ENCODE measurements at places on chromosomes 4 and X.

DNA sequence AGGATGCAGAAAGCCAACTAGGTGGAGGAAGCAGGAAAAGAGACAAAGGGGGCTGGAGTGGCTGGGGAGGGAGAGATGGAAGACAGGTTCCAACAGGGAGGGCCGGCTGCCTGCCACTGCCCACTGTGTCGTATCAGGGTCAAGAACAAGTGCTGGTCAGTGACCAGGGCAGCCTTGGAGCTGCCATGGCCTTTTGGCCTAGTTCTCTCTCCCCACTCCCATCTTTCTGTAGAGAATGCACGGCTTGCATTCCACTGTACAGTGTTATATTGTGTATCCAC lies 11.9 kb downstream of the L1CAM start:
- no peak for DNase-seq

DNA sequence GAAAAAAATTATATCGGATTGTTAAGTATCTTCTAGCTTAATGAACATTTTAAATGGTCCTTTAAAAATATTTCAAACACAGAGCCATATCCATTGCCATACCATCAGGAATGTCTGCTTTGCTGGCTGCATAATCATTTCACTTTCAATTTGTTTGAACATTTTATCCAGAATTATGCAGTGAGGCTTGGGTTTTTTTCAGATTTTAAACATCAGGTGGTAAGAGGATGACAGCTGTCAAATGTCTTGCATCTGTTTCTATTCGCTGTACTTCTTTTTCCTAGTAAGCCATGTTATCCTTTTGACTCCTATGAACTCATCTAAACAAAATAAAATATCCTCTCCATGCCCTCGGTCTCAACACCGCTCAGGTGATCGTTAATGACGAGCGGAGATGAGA lies 802 bp downstream of the RFC1 start:
- DNase-seq = no peak

GRCh38 chr4:32226204-32226603 lies 1506.0 kb downstream of the PCDH7 start:
- DNase-seq = no peak

- no peak for DNase-seq
Measured at GRCh38 chr4:78069859-78070258, 12.7 kb downstream of the FRAS1 start.

- no peak for DNase-seq
Measured at GRCh38 chrX:153766098-153766817, 2.2 kb downstream of the PLXNB3 start.

DNA sequence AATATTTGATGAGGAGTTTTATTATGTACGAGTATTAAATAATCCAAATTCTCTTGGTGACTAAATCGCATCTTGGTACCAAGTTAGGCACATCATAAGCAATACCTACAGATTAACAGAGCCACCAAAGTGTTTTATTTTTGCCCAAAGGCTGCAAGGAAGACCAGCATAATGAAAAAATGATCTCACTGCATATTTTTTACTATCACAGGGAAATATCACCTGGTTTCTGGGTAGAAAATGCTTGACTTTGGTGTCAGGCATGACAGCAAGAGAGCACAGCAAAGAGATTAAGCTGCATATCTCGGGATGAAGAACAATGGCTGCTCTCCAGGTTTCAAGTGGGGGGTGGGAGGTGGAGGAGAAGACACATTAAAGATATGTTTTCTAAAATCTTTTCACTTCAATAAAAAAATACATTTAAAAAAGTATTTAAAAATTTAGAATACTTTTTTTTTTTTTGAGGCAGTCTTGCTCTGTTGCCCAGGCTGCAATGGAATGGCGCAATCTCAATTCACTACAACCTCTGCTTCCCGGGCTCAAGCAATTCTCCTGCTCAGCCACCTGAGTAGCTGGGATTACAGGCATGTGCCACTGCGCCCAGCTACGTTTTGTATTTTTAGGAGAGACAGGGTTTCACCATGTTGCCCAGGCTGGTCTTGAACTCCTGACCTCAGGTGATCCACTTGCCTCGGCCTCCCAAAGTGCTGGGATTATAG lies 86.1 kb downstream of the FRYL start:
- DNase-seq = no peak

GRCh38 chr4:105276361-105277104 lies 129.9 kb downstream of the TET2 start:
- no peak for DNase-seq

DNA sequence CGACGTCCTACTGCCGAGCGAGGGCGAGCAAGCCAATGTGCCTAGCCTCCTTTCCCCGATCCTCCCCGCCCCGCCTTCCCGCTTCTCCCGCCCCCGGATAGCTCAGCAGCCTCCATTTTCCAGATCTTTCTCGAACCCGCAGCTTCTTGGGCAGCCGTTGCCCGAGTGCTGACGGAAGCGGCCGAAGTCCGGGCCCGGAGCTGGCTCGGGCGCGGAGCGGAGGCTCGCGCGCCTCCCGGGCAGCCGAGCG lies 172 bp upstream of the HSPA4L start:
- DNase-seq = peak; percentile 22

DNA sequence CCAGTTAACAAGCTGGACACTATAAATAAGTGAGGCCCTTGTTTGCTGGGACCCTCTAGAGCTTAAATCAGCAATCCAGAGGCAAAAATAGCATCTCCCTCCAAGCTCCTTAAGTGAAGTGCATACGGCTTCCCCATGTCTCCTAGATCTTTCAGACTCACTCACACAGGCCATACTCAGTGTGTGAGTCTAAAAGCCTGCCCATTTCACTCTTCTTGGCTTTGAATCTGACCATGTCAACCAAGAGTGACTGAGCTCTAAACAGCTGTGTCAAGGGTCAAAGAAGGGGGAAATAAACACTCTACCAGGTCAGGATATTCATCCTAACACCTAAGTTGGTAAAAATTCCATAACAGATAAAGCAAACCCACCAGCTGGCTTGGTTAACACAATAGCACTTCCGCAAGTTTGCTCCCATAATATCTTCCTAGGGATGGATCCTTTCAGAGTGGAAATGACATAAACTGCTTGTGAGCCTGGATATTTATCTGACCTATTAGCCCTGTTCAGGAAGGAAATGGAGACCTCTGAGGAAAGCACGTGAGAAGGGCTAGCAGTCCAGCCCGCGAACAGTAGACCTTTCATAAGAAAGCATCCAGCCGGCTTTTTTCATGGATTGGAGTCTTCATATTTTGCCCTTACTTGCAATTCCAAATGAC lies 65.6 kb downstream of the MID1 start:
- DNase-seq = no peak

- DNase-seq = no peak
Measured at GRCh38 chr4:106851726-106852125, 184.4 kb downstream of the DKK2 start.

DNA sequence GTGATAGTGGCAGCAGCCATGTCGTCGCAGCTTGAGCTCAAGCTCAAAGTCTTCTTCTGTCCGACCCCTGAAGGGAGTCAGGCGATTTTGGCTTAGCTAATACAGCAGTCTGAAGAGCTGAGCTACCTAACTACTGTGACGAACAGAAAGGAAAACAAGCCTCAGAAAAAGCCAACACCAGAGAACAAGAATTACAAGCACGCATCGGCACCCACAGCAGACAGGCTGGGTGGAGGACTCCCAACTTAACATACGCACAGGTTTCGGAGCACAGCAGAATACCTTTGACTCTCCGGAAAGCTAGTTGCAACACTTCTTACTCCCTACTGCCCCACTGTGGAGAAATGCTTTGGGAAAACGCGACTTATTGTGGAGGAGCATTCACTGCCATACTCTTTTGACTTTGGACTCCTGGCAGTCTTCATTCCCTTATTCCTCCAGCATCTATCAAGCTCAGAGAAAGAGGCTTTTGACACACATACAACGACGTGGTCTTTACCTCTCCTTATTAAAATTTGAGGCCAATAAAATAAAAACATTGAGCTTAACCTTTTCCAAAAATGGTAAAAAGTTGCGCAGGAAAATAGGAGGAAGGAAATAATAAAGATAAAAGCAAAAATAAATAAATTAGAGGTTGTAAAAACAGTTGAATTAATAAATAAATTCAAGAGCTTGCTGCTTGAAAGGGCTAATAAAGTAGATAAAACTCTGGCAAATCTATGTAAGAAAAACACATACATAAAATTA lies 41.3 kb upstream of the GPC3 start:
- no peak for DNase-seq

DNA sequence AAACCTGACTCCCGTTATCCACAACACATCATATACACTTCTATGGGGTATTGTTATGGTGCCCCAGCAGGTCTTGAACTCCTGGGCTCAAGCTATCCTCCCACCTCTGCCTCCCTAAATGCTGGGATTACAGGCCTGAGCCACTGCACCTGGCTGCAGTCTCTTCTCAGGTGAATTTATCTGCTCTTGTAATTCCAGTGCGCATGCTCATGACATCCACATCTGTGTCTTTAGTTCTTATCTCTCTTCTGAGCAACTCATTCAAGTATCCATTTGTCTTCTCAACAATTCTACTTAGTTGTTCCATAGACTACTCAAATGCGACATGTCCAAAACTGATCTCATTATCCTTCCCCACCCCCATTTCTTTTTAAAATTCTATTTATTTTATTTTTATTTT lies 20.5 kb upstream of the MID2 start:
- no peak for DNase-seq

- no peak for DNase-seq
Measured at GRCh38 chr4:95830651-95831050, 9.2 kb upstream of the PDHA2 start.

Data from stimulated activated CD4-positive, alpha-beta T cell treated with anti-CD3 and anti-CD28 coated beads, Interleukin-1b, Interleukin-23, amount 100 ng/mL, for 1 hour (primary cell).